ENCODE measurements at places on chromosomes 4 and X.

DNA sequence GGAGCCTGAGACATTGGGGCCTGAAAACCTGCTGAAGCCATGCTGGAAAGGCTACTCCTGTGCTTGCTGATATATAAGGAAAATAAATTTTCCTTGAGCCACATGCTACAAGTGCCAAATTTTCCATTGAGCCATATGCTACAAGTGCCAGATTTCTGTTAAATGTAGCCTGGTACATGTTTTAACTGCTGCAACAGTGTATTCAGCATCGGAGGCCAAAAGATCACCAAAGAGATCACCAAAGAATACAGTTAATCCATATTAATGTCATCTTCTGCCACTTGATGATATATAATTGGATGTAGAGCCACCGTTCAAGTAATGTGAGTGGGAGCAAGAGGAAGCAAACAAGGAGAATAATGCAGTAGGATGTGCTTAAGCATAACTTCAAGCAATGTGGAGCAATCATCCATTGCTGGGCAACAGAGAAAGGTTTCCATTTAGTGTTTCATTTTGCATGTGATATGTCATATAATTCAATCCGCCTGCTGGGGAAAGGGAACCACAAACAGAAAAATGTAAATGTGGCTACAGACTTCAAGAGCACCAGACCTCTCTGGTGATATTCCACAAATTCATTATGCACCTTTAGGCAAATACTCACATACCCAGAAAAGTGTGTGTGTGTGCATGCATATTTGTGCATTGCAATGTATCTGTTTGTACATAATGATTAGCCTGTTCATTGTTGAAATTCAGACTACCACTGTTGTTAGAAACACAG, 295.9 kb downstream of the KCNIP4 start:
- DNase-seq, result no peak

DNA sequence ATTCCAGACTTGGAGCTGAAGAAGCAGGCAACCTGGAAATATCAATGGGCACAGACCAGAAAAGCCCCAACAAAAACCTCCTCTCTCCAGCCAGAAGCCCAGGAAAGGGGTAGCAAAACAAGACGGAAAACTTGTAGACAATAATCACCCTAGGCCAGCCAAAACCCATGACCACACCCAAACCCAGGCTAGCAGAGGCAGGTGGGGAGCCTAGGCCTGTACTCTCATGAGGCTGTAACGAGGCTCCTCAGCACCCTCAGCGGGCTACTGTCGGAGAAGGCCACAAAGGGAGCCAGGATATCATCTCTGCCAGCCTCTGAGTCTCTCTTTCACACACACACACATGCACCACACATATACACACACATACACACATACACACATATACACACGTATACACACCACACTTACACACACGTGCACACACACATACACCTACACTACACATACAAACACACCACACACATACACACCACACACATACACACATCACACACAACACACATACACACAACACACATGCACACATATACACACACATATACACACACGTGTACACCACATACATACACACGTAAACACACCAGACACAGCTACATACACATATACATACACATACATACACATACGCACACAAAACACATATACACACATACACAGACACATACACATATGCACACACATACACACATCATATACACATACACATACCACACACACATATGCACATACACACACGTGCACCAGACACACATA, 90.6 kb downstream of the FHDC1 start:
- DNase-seq, result no peak

DNA sequence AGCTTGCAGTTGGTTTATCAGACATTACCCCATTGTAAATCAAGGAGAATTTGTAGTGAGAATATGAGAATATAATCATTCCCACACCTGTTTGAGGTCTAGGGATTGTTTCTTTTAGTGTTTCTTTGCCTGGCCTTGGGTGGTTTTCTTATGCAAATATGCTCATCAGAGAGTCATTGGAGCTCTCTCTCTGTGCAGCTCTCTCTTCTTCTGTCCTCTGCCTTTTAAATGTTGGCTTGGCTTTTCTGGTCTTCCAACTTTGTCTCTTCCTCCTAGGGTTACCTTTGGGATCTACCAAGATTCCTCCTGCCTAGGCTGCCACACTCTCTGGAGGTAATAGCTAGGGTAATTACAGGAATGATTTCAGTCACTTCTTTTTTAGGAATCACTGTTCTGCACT, 102.3 kb upstream of the ARSJ start:
- DNase-seq, result no peak

DNA sequence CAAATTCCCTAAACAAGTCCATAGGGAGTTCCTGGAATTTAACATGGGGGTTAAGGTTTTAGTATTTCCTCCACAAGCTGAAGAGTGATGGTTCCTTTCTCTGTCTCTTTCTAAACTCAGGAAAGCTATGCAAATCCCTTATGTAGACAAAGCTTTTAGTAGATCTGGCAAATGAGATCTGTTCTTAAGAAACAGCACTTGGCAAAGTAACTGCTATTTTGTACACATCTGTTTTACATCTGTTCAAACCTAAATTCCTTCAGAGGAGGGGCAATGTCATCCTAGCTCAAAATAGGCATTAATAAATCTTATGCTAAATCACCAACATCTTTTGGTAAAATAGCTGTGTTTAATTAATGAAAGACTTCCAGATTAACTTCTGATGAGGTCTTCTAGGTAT, 137.8 kb upstream of the TBC1D9 start:
- no peak for DNase-seq

DNA sequence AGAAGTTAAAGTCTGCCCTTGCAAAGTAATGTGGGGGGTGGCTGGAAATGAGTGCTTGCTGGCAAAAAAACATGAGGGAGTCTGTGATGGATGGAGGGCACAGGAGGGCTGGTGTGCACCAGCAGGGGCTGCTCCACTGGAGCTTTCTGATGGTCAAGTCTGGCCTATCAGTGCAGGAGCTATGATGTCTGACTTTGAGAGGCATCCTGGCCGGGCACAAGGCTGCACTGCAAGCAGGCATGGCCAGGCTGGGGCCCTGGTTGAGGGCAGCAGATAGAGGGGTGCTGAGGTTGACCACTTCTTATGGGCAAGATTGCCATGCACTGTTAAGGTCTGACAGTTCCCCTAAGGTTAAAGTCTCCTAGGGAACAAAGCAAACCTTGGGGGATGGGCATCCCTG, 1140.2 kb downstream of the FAM133A start:
- no peak for DNase-seq

DNA sequence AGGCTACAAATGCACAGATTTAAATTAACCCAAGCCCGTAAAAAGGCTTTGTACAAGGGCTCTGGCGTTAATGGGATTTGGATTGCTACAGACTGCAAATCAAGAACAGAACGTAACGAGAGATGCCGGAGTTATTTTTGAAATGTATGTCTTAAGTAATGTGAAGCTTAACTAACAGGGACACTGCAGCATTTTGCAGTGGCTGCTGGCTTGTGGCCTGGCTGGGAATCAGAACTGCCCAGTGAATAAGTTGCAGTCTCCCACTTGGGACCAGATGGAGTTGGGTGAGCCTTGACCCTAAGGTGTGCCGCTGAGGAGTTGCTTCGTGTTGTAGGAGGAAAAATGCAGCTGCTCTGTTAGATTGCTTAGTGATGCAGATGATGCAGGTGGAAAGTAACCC, 318.4 kb downstream of the DHX15 start:
- no peak for DNase-seq

GRCh38 chr4:158397781-158398180, 123.9 kb upstream of the RXFP1 start:
- no peak for DNase-seq

GRCh38 chr4:41451961-41452360, 86.0 kb upstream of the LIMCH1 start:
- no peak for DNase-seq

- DNase-seq, result no peak
Observed at GRCh38 chr4:169103966-169104412, 93.9 kb upstream of the CBR4 start.

GRCh38 chrX:12986164-12986779, 11.4 kb downstream of the TMSB4X start:
- DNase-seq, result no peak

- DNase-seq, result no peak
Observed at GRCh38 chrX:5928224-5928623, 300.4 kb downstream of the NLGN4X start.

DNA sequence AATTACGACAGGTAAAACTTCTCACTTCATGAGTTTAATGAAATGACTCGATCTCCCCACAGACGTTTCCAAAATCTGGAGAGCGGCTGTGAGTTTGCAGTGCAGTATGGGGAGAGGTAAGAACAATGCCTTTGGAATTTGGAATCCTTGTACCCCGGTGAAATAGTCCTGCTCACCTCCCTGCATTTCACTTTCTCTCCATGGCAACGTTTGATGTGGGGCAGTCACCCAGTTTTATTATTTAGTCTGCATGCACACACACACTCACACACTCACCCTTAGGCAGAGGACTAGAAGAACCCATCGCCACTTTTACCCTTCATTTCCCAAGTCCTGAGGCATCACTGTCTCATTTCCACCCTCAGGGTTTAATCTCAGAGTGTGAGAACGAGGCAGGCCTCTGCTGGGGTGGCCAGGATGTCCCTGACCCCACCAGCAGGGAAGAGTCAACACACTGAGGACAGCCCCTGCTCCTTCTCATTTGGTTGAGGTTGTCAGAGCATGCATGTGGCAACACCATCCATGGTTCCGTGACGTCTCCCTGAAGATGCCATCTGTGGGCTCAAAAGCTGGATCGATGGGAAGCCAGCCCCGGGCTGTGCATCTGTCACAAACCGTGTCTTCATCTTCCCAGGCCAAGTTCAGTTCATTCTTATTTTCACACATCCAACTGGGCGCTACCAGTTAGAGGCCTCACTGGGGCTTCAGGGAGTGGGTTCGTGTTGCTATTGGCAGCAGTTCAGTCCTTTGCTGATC, 119.8 kb upstream of the TRIM2 start:
- DNase-seq, result no peak

- DNase-seq, result no peak
Observed at GRCh38 chrX:24475480-24475879, 10.4 kb downstream of the PDK3 start.
